ENCODE measurements at places on chromosomes 3 and 15. TPM values are rescaled to one million over a fixed set of nuclear protein-coding genes. Genes with fewer than 3 reads are reported as not detected.

DNA sequence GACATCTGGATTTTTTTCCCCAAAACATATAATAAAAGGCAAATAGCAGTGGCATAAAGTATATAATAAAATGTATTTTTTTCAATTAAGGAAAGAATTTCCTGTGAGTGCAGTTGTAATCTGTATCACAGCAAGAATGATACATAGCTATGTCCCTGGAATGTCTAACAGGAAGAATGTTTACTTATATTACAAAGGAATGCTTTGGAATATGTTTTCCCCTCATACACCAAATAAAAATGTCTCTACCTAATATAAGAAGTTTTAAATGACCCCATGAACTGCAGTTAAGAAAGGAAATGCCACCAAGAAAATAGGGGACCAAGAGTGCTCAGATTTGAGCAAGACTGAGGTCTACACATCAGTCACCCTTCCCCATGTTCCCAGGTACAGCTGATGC is 38.0 kb upstream of the ATP11B start:
- H3K36me3 ChIP-seq, result no peaks in the 10 kb centered on the region
- no peak overlapping the region for H3K4me3 ChIP-seq
- H3K4me1 ChIP-seq, result no peaks in the 10 kb centered on the region
- H3K27me3 ChIP-seq, result no peaks in the 10 kb centered on the region

GRCh38 chr3:52783211-52783555 is 5.8 kb downstream of the ITIH1 start:
- no peak overlapping the region for H3K27ac ChIP-seq
- no peak overlapping the region for H3K4me3 ChIP-seq
- H3K27me3 ChIP-seq, result no peaks in the 10 kb centered on the region
- no peak for DNase-seq
- H3K36me3 ChIP-seq, result no peaks in the 10 kb centered on the region
- peaks cover 13% of the 10 kb centered on the region for H3K4me1 ChIP-seq

DNA sequence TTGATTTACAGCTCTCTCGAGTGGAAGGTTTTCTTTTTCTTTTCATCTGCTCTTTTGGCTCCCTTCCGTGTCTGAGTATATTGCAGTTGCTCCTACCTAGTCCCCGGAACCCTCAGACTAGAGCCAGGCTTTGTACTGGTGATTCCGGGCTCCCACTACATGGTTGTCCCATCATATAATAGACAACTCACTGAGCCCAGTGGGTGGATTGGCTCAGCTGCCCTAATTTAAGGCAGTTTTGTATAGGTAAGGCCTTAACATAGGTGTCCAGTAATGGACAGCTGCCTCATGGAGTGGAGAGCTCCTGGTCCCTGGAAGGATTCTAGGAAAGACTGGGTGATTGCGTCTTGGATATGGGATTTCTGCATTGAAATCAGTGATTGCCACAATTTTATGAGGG is 58.0 kb downstream of the KY start:
- H3K4me3 ChIP-seq, result no peak overlapping the region
- DNase-seq, result no peak
- no peaks in the 10 kb centered on the region for H3K36me3 ChIP-seq
- no peaks in the 10 kb centered on the region for H3K27me3 ChIP-seq
- no peak overlapping the region for H3K27ac ChIP-seq
- H3K4me1 ChIP-seq, result no peaks in the 10 kb centered on the region

Gene ADAMTS7
- 15.0 TPM for total RNA-seq

DNA sequence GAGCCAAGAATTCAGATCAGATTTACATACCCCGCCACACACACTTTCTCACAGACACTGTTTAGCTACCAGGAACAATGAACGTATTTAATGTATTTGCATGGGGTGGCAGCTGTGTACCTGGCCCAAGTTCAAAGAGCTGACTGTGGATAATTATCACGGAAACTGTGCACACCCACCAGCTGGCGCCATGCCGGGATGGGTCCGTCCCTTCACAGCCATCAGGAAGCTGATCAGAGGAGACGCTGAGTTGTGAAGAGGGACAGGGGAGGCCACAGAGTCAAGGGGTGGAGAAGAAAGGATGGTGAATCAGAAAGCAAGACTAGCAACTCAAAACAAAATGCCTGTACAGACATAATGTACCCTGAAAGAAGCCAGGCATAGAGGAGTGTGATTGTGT is 13.1 kb upstream of the PLA2G4D start:
- no peaks in the 10 kb centered on the region for H3K36me3 ChIP-seq
- H3K4me1 ChIP-seq, result no peaks in the 10 kb centered on the region
- no peaks in the 10 kb centered on the region for H3K27me3 ChIP-seq
- no peak overlapping the region for H3K4me3 ChIP-seq
- H3K27ac ChIP-seq, result no peak overlapping the region

DNA sequence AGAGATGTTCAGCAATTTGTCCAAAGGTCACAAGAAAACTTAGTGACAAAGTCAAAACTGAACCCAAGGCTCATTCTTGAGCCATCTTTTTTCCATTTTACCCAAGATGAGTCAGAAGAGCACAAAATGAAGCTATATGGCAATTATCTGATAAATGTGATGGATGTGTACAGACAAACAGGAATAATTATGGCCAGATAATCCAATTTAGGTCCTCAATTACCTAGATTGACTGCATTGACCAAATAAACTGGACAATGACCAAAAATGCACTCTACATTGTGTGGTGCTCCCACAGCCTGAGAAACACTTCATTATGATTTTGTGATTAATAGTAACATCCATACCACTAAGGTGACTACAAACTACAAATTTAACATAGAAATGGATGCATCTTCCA is 1105.8 kb downstream of the IGSF11 start:
- no peaks in the 10 kb centered on the region for H3K27me3 ChIP-seq
- DNase-seq, result no peak
- no peak overlapping the region for H3K4me3 ChIP-seq
- no peak overlapping the region for H3K27ac ChIP-seq

- H3K27ac ChIP-seq, result no peak overlapping the region
- no peaks in the 10 kb centered on the region for H3K36me3 ChIP-seq
- DNase-seq, result no peak
- no peak overlapping the region for H3K4me3 ChIP-seq
- no peaks in the 10 kb centered on the region for H3K4me1 ChIP-seq
These were observed 61.2 kb downstream of the KLHL6 start for GRCh38 chr3:183494341-183494740.

Gene GP9
- 6.1 TPM for total RNA-seq

Gene CAMP
- total RNA-seq, result 18.3 TPM

- H3K27me3 ChIP-seq, result no peaks in the 10 kb centered on the region
- DNase-seq, result peak; percentile 77
- no peaks in the 10 kb centered on the region for H3K36me3 ChIP-seq
- H3K4me1 ChIP-seq, result no peaks in the 10 kb centered on the region
- H3K4me3 ChIP-seq, result no peak overlapping the region
These were observed 46.3 kb downstream of the SENP7 start for GRCh38 chr3:101466465-101467309.

Gene IL5RA
- 0.60 TPM for total RNA-seq

Gene DNAH12
- 0.17 TPM for total RNA-seq

Gene PAQR9
- total RNA-seq, result 0.51 TPM

DNA sequence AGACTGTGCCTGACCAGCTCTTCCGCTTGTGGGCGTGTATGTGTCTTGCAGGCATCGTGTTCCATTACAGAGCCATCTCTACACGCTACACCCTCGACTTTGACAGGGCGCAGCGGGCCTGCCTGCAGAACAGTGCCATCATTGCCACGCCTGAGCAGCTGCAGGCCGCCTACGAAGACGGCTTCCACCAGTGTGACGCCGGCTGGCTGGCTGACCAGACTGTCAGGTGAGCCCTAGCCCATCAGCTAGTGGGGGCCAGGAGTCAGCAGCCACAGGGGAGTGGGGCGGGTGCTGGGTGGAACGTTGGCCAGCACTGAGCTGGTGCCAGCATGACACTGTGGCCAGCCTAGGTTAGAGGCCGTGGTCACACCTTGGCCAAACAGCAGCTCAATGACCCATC is 36.7 kb downstream of the ACAN start:
- H3K4me3 ChIP-seq, result no peak overlapping the region
- H3K36me3 ChIP-seq, result no peaks in the 10 kb centered on the region
- H3K4me1 ChIP-seq, result no peaks in the 10 kb centered on the region
- H3K27me3 ChIP-seq, result no peaks in the 10 kb centered on the region

DNA sequence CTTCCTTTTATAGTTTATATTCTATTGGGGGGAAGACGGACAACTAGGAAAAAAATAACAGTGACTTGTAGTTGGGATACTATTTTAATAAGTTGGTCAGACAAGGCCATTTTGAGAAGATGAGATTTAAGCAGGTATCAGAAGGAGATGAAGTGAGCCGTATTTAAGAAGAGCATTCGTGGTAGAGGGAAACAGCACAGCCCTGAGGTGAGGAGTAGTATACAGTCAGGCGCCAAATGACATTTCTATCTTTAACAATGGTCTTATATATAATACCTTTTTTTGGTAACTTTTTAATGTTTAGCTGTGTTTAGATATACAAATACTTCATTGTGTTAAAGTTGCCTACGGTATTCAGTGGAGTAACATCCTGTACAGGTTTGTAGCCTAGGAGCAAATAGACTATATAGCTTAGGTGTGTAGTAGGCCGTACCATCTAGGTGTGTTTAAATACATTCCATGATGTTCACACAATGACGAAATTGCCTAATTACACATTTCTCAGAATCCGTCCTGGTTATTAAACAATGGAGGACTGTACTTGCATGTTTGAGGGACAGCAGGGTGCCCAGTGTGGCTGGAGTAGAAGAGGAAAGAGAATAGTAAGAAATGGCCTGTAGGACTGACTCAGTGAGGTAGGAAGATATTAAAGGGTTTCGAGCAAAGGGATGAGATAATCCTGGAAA is 1.6 kb downstream of the NKTR start:
- peak overlapping the region; percentile 94 for H3K4me3 ChIP-seq
- no peaks in the 10 kb centered on the region for H3K27me3 ChIP-seq
- peak overlapping the region; percentile 95 for H3K27ac ChIP-seq
- DNase-seq, result no peak
- no peaks in the 10 kb centered on the region for H3K36me3 ChIP-seq

DNA sequence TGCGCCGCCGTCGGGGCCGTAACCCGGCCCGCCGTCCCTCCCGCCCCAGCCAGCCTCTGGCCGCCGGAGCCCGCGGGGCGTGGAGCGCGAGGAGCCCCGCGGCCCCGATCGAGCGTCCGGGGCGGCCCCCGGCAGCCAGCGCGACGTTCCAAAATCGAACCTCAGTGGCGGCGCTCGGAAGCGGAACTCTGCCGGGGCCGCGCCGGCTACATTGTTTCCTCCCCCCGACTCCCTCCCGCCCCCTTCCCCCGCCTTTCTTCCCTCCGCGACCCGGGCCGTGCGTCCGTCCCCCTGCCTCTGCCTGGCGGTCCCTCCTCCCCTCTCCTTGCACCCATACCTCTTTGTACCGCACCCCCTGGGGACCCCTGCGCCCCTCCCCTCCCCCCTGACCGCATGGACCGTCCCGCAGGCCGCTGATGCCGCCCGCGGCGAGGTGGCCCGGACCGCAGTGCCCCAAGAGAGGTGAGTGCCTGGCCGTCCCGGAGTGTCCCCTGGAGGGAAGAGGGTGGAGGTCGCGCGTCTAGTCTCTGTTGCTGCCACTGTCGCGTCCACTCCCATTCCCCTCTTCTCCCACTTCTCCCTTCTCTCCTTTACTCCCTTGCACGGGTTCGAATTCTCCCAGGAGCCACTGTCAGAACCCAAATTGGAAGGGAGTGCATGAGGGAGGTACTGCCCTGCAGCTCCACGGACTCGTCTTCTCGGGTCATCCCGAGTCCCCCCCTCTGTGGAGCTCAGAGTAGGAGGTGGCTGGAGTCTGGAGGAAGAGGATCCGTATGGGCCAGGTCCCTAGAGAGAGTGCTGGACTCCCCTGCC is 585 bp downstream of the CSK start:
- DNase-seq, result peak; percentile 95
- H3K36me3 ChIP-seq, result no peaks in the 10 kb centered on the region
- H3K27me3 ChIP-seq, result no peaks in the 10 kb centered on the region
- H3K4me3 ChIP-seq, result peak overlapping the region; percentile 82
- H3K27ac ChIP-seq, result peak overlapping the region; percentile 96
- peaks cover 88% of the 10 kb centered on the region for H3K4me1 ChIP-seq
